Right lung (tissue), 10 donors: ENCODE measurements at places on chromosomes 11 and 22.

DNA sequence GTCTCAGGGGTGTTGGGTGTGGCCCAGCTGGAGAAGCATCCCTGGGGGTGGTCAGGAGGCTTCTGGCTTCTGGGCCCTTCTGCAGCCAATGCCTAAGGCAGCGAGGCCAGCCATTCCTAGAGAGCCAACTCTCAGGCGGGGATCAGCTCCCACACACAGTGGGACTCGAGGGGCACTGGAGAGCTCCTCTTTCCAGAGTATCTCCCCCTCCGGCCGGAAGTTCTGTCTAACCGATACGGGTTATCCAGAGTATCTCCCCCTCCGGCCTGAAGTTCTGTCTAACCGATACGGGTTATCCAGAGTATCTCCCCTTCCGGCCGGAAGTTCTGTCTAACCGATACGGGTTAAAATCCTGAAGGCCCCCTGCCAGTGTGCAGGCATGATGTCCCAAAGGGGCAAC is 71.2 kb upstream of the B3GAT1 start:
- DNase-seq: no peak

DNA sequence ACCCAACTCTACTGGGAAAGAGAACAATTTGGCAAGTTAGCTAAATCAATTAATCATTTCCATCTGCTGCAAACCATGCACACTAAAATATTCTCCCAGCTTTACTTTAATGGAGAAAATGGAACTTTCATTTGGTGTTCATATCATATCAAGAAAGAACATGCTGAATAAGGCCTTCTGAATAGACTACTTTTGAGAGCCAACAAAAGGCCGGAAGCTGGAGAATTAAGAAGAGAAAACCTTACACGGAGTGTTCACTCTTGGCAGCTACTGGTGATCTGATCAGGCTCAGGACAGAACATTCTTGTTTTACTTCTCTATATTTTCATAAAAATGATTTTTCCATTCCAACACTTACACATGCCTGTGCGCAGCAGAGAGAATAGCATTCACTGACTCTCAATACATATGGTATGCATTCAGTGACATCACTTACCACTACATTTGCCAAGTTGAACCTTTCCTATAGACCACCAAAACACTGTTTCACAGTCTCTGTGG is 165.3 kb downstream of the TTC28 start:
- peak; percentile 30 for DNase-seq

GRCh38 chr11:11293798-11294550 is 59.1 kb downstream of the CSNK2A3 start:
- DNase-seq: no peak

DNA sequence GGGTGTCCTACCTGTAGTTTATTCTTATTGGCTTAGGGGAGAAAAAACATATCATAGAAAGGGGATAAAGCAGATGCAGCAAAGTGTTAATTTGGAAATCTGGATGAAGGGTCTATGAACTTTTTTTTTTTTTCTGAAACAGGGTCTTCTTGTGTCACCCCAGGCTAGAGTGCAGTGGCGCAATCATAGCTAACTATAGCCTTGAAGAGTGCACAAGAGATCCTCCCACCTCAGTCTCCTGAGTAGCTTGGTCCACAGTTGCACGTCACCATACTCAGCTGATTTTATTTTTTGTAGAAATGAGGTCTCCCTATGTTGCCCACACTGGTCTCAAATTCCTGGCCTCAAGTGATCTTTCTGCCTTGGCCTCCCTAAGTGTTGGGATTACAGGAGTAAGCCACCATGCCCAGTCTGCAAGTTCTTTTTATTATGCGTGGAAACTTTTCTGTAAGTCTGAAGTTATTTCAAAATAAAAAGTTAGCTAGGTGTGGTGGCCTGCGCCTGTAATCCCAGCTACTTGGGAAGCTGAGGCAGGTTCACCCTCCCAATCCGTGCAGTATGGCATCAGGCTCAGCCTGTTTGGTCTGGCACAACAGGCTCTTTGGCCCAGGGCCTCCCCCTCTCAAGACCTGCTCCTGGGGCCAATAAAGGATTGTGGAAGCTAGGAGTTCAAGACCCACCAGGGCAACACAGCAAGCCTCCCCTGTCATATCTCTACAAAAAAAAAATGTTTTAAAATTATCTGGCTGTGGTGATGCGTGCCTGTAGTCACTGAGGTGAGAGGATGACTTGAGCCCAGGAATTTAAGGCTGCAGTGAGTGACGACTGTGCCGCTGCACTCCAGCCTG is 111.9 kb downstream of the MED15 start:
- no peak for DNase-seq

DNA sequence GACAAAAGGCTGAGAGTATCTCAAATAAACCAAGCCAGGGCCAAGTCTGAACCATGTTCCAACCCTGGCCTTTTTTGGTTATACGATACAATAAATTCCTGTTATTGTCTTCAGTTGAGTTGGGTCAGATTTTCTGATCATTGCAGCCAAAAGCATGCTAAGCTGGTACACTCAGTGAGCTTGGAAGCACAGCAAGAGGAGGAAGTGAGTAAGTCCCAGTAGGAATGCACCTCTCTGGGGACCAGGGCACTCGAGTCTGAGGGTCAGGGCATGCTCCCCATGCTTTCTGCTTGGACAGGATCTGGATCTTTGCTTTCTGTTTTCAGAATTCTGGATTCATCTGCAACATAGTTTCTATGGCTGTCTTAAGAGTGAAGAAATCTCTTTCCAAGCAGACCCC is 73.1 kb downstream of the TMPRSS5 start:
- no peak for DNase-seq

- no peak for DNase-seq
Measured at GRCh38 chr11:117702946-117703598, 93.9 kb downstream of the DSCAML1 start.

- no peak for DNase-seq
Measured at GRCh38 chr11:59900366-59901126, 22.0 kb downstream of the OOSP3 start.

DNA sequence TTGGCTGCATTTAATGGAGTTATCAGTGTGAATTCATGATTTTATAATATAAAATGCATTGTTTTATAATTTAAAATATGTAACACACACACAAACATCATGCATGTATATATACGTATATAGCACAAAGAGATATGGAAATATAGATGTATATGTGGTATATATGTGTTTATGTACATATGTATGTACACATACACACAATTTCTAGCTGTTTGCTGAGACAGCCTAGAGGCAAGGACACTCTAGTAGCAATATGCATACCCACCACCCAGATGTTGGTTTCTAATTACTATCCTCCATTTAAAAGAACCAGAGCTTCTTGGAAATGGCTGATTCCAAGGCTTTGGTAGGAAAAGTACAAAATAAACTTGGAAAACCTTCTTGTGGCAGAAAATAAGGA is 50.4 kb downstream of the RBFOX2 start:
- no peak for DNase-seq
